ENCODE measurements at places on chromosomes 12 and 14.
A peak's percentile ranks its signal among the peaks of the same experiment; 100 is the strongest.

DNA sequence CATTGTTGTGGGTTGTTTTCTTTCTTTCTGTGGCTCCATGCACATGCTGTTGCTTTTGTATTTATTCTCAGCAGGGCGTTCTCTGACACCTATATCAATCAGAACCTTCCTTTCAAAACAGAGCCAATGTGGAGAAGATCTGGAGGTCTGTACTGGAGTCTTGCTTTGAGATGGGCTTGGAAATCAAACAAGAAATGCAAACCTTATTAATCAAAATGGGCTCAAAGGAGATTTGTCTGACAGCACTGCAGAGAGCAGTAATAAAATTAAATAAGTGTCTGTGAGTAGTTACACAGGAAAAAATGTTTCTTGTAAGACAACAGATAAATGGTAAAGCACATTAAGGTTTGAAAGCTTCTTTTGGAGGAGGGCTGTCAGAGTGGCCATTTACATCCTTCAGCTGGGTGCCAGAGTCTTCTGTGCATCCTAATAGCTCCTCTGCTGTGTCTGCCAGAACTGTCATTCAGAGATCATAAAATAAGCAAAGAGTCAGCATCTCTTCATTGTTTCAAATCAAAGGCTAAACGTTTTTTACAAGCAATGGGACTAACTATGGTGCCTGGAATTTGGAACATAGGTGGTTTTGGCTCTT, 414.3 kb downstream of the NAV3 start:
- H3K4me1 ChIP-seq = peaks cover 6% of the 10 kb centered on the region
- H3K27me3 ChIP-seq = no peaks in the 10 kb centered on the region
- peak overlapping the region; percentile 19 for H3K27ac ChIP-seq

DNA sequence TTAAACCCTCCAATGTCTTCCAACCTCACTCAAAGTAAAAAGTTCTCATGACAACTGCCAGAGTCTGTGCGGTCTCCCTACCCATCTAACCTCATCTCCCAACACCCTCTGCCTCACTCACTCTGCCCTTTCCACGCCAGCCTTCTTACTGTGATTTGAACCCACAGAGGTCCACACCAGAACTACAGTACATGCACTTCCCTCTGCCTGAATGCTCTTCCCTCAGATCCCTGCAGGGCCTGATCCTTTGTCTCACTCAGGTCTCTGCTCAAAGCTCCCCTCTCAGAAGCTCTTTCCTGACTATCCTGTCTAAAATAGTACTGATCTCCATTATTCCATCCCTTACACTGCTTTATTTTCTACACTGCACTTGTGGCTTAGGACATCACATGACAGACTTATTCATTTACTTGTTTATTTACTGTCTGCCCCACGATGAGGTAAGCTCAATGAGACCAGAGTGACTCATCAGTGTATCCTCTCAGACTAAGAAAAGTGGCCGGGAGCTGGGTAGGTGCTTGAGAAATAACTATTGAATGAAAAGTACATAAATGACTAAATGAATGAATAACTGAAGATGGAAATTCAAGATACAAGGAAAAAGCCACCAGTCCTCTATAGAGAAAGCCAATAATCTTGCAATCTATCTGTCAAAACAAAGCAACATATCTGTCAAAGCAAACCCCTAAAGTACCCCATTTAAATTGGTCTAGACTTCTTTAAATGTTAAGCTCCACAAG, 17.1 kb downstream of the POMT2 start:
- no peak overlapping the region for H3K27ac ChIP-seq
- DNase-seq = no peak
- peaks cover 15% of the 10 kb centered on the region for H3K4me1 ChIP-seq
- peaks cover 50% of the 10 kb centered on the region for H3K36me3 ChIP-seq
- no peaks in the 10 kb centered on the region for H3K27me3 ChIP-seq

DNA sequence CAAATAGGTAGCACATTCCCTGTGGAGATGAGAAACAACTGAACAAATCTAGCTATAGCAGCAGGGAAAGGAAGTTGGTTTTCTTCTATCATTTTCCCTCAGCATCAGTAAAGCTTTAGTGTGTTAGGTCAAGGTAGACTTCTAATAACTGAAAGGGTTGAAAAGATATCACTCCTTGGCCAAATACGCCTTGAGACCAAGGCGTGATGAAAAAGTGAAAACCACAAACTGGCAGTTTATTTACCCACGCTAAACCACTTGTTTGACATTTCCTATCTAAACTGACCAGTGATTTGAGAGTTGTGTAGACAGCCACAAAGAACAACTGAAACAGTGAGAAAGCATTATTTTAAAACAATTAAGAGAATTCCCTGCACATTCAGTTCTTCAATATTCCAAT, 99.6 kb upstream of the SOX5 start:
- no peaks in the 10 kb centered on the region for H3K4me1 ChIP-seq
- DNase-seq = no peak
- H3K27me3 ChIP-seq = no peaks in the 10 kb centered on the region
- no peaks in the 10 kb centered on the region for H3K36me3 ChIP-seq
- no peak overlapping the region for H3K4me3 ChIP-seq

GRCh38 chr12:57389033-57389432, 41.8 kb downstream of the R3HDM2 start:
- peak overlapping the region; percentile 13 for H3K4me3 ChIP-seq
- H3K4me1 ChIP-seq = peaks cover 13% of the 10 kb centered on the region
- H3K27ac ChIP-seq = no peak overlapping the region
- no peak for DNase-seq
- no peaks in the 10 kb centered on the region for H3K27me3 ChIP-seq

- no peak overlapping the region for H3K27ac ChIP-seq
- H3K36me3 ChIP-seq = peaks cover 83% of the 10 kb centered on the region
- H3K4me3 ChIP-seq = no peak overlapping the region
- no peak for DNase-seq
Observed at GRCh38 chr14:103696070-103696402, 19.2 kb downstream of the XRCC3 start.

DNA sequence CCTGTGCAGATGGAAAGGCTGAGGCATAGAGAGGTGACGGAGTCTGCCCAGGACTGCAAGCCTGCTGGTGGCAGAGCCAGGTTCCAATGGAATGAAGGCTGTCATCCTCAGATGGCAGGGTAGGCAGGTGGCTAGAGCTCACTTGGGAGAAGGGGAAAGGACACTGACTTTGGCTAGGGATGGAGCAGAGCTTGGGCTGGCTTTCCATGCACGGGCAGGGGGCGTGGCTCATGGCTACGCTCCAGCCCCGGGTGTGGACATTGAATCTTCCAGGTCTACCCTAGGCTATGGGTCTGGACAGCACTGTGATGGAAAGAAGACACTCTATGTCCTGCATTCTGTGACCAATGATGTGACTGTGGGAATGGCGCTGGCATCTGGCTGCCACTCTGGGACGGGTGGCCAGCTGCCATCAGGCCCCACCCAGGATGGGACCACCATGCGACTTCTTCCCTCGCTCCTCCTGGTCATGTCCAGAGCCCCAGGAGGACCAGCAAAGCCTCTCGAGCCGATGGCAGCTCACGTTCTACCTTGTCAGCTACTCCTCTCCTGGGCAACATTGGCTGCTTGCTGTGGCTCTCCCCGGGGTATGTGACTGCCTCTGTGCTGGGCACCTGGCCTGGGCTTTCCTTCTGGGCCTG, 398.7 kb downstream of the TMEM121 start:
- DNase-seq = no peak
- no peak overlapping the region for H3K27ac ChIP-seq
- H3K4me3 ChIP-seq = no peak overlapping the region
- no peaks in the 10 kb centered on the region for H3K36me3 ChIP-seq
- no peaks in the 10 kb centered on the region for H3K4me1 ChIP-seq
- H3K27me3 ChIP-seq = no peaks in the 10 kb centered on the region

GRCh38 chr12:69932676-69933552, 107.9 kb downstream of the MYRFL start:
- no peaks in the 10 kb centered on the region for H3K36me3 ChIP-seq
- peaks cover 11% of the 10 kb centered on the region for H3K4me1 ChIP-seq
- no peaks in the 10 kb centered on the region for H3K27me3 ChIP-seq
- peak overlapping the region; percentile 52 for H3K27ac ChIP-seq
- H3K4me3 ChIP-seq = no peak overlapping the region

- peak overlapping the region; percentile 94 for H3K4me3 ChIP-seq
- no peaks in the 10 kb centered on the region for H3K27me3 ChIP-seq
- peaks cover 4% of the 10 kb centered on the region for H3K4me1 ChIP-seq
- H3K27ac ChIP-seq = peak overlapping the region; percentile 99
- peaks cover 11% of the 10 kb centered on the region for H3K36me3 ChIP-seq
Observed at GRCh38 chr12:123271001-123271668, 521 bp downstream of the CDK2AP1 start.

GRCh38 chr14:75429562-75429961, 1.7 kb downstream of the JDP2 start:
- H3K4me3 ChIP-seq = peak overlapping the region; percentile 80
- H3K36me3 ChIP-seq = peaks cover 11% of the 10 kb centered on the region
- H3K27me3 ChIP-seq = peaks cover 24% of the 10 kb centered on the region
- DNase-seq = no peak

DNA sequence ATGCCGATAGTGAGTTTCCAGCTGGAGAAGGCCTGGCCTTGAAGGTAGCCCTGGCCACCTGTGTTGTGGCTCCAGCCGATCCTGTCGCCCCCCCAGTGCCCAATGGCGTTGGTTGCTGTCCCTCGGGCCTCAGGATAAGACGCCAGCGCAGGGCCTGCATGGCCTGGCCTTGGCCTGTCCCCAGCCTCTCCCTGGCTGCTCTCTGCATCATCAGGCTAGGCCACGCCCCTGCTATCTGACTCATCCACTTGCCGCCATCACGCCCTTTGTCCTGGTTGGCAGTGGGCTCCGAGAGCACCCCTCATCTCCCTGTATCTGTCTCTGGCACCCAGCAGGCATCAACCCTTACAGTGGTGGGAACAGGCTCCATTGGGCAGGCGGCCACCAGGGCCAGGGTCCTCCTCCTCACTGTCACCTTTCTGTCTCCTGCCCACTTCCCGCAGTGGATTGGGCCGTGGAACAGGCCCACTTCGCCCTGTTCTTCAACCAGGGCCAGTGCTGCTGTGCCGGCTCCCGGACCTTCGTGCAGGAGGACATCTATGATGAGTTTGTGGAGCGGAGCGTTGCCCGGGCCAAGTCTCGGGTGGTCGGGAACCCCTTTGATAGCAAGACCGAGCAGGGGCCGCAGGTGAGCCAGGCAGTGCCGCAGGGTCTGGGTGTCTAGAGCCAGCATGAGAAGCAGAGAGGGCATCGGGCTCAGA, 25.6 kb downstream of the ALDH2 start:
- H3K27me3 ChIP-seq = no peaks in the 10 kb centered on the region
- DNase-seq = no peak
- H3K4me3 ChIP-seq = no peak overlapping the region
- H3K36me3 ChIP-seq = peaks cover 46% of the 10 kb centered on the region
- no peak overlapping the region for H3K27ac ChIP-seq

GRCh38 chr14:91366749-91367148, 50.9 kb downstream of the CCDC88C start:
- H3K4me1 ChIP-seq = no peaks in the 10 kb centered on the region
- no peaks in the 10 kb centered on the region for H3K36me3 ChIP-seq
- no peaks in the 10 kb centered on the region for H3K27me3 ChIP-seq
- H3K4me3 ChIP-seq = no peak overlapping the region

- peaks cover 11% of the 10 kb centered on the region for H3K27me3 ChIP-seq
- no peaks in the 10 kb centered on the region for H3K36me3 ChIP-seq
- no peak for DNase-seq
- H3K4me1 ChIP-seq = no peaks in the 10 kb centered on the region
- H3K27ac ChIP-seq = no peak overlapping the region
Observed at GRCh38 chr12:88450136-88450535, 130.1 kb downstream of the KITLG start.

- DNase-seq = peak; percentile 49
- H3K36me3 ChIP-seq = no peaks in the 10 kb centered on the region
- H3K27ac ChIP-seq = peak overlapping the region; percentile 40
- H3K27me3 ChIP-seq = no peaks in the 10 kb centered on the region
Observed at GRCh38 chr14:95265106-95266094, 54.3 kb downstream of the CLMN start.

- DNase-seq = no peak
- H3K4me3 ChIP-seq = peak overlapping the region; percentile 76
- no peak overlapping the region for H3K27ac ChIP-seq
- H3K27me3 ChIP-seq = no peaks in the 10 kb centered on the region
- H3K4me1 ChIP-seq = peaks cover 3% of the 10 kb centered on the region
Observed at GRCh38 chr14:24399447-24399822, 632 bp downstream of the NYNRIN start.

- H3K27me3 ChIP-seq = no peaks in the 10 kb centered on the region
- no peak for DNase-seq
- no peaks in the 10 kb centered on the region for H3K4me1 ChIP-seq
- no peaks in the 10 kb centered on the region for H3K36me3 ChIP-seq
- H3K4me3 ChIP-seq = no peak overlapping the region
Observed at GRCh38 chr14:80621701-80622100, 319.8 kb downstream of the CEP128 start.

DNA sequence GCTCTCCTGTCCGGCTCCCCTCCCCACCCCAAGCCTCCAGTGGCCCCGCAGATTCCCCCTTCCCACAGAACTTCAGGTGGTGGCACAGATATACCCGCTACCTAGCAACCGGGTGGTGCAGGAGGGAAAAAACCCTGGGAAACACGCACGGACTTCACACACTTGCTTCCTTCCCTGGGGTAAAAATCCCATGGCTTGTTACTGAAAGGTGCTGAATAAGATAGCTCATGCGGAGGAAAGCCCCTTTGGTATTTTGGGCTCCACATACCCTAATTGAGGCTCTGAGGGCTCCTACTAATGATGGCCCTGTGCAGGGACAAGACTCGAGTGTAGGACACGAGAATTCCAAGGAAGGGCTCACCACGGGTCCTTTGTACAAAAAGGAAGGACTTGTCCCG, 869 bp upstream of the RIMBP2 start:
- no peaks in the 10 kb centered on the region for H3K36me3 ChIP-seq
- H3K27me3 ChIP-seq = peaks cover 59% of the 10 kb centered on the region

DNA sequence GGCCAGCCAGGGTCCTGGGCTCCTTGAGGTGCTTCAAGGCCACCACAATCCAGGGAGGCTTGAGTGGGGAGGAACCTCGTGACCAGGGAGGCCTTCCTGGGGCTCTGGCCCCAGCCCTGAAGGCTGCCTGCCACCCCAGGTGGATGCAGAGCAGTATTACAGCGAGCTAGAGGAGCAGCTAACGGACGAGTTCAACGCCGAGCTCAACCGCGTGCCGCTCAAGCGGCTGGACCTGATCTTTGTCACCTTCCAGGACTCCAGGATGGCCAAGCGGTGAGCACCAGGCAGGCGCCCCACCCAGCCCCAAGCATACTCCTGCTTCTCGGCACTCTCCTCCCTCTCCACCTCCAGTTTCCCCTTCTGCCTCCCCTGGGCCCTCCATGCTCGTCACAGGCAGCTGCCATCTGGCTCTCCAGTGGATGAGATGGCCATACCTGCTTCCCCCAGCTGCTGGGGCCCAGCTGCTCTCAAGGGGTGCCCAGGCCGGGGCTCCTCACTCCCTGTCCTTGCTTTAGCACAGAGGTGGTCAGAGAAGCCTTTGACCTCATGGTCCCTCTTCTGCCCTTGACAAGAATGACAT, 30.6 kb downstream of the NGB start:
- DNase-seq = no peak
- no peak overlapping the region for H3K4me3 ChIP-seq
- no peaks in the 10 kb centered on the region for H3K36me3 ChIP-seq
- H3K27ac ChIP-seq = no peak overlapping the region
- H3K4me1 ChIP-seq = no peaks in the 10 kb centered on the region
